ENCODE measurements at places on chromosomes 2 and 18.

DNA sequence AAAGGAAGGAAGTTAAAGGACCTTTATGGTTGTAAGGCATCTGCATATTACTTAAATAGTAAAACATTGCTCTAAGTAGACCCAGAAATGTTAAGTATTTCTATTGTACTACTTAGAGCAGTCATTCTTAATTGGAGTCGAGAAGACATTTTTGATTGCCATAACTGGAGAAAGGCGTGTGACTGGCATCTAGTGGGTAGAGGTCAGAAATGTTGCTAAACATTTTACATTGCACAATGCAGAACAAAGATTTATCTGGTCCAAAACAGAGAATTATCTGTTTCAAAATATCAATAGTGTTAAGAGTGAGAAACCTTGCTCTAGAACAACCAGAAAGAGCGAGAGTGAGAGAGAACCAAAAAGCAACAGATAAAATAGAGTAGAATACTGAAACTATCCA is 23.3 kb upstream of the ROCK1 start:
- no peak for DNase-seq

DNA sequence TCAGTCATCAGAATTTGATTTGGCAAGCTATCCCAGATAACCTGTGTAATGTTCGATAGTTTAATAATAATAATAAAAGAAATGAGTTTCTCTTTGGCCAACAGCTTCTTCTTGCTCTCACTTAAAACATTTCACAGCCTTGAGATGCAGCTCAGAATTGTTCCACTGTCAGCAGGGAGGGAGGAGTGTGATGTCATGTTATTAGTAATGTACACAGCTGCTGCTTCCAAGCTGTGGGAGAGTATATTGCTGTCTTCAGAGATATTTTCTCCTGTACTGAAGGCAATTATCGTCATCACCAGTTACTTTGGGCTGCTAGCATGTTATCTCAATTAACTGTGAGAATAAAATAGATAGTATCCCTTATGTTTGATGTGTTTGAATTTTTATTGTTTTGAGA is 146.9 kb upstream of the MAP3K20 start:
- DNase-seq: no peak

GRCh38 chr2:197298609-197299008 is 12.0 kb downstream of the ANKRD44 start:
- no peak for DNase-seq

DNA sequence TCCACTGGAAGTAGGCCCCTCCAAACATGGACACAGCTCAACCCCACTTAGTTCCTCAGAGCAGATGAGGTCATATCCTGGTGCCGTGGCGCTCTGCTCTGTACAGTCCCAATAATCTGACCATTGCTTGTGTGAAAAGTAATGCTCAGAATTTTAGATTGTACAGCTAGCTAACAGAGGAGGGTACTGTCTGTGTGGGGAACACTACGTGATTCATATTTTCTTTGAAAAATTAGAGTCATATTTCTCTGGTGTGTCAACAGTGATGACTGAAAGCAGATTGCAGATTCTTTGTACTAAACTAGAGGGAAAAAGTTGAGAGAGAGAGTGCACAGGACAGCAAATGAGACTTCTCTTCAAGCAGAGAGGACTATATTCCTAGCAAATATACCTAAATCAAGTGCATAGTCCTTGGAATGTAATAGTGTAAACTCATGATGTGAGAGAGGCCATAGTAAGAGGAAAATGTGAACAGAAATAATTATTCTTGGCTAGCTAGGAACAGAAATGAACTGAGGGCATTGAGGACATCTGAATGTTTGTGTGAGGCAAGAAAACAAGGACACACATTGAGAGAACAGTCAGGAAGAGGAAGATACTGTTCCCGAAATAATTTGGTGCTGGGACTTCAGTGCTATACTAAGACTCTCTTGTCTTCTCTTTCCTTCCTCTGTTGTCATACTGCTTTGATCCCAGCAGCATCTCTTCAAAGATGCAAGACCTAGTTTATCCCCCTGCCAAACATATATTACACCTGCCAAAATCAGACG is 157.0 kb upstream of the RND3 start:
- no peak for DNase-seq

DNA sequence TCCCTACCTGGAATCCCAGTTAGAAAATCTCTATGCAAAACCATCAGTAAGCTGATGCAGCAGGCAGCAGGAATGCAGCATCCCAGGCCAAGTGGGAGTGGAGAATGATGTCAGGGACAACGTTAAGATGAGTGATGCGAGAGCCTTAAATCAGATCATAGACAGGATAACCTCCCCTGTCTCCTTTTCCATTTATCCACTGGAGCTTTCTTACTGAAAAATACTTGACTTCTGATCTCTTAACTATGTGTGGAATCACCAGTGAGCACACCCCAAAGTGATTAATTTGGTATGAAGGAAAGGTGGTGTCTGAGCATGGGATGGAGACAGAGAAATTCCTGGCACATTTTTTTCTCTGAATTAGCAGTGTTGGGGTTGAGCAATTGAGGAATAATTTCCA is 98.0 kb downstream of the RND3 start:
- DNase-seq: no peak

DNA sequence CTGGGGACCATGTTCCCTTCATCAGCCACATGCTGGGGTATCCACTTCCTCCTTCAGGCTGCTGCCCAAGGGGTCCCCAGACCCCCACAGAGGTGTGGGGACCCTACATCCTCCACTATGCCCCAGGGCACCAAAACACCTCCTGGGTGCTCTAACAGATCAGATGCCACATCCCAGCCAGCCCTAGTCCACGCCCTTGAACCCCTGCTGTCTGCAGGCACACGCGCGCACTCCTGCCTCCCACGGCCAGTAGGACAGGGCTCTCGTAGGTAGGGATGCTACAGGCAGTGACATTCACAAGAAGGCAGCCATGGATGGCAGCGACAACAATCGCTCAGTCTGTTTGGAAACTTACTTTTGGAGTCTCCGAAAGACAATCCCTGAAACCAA is 3.0 kb upstream of the GPC1 start:
- DNase-seq: no peak

GRCh38 chr2:101698014-101698843 is 722 bp downstream of the MAP4K4 start:
- DNase-seq: no peak

DNA sequence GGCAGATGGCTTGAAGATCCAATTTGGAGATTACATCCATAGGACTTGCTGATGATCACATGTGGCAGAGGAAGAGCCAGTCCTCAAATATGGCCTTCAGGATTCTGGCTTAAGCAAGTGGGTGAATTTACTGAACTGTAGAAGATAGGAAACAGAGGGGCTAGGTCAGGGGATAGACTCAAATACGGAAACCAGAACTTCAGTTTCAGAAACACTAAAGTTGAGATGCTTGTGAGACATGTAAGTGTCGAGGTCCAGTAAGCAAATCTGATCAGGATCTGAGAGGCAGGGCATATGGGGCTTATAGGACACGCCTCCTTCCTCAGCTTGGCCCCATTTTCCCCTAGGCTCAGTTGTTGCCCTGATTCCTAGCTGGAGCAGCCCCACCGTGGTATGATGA is 107.7 kb downstream of the LBH start:
- no peak for DNase-seq

GRCh38 chr18:51196811-51197660 is 445 bp downstream of the MEX3C start:
- DNase-seq: no peak

DNA sequence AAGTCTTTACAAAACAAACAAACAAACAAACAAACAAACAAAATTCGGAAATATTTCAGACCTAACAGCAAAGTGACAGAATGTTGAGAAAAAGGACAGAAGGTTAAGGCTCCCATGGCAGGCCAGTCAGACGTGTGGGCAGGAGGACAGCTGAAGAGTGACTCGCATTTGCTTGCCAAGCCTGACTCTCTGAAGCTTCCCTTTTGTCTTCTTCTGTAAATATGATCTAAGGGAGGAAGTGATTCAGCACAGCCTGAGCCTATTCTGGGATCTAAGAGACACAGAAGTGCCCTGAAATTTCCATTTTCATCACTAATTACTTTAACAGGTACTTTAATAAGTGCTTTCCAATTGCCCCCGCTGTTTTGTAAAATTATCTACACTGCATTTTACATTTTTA is 134.0 kb upstream of the LYPD1 start:
- no peak for DNase-seq

- DNase-seq: no peak
Observed at GRCh38 chr2:234950730-234951663, 820 bp upstream of the SH3BP4 start.

DNA sequence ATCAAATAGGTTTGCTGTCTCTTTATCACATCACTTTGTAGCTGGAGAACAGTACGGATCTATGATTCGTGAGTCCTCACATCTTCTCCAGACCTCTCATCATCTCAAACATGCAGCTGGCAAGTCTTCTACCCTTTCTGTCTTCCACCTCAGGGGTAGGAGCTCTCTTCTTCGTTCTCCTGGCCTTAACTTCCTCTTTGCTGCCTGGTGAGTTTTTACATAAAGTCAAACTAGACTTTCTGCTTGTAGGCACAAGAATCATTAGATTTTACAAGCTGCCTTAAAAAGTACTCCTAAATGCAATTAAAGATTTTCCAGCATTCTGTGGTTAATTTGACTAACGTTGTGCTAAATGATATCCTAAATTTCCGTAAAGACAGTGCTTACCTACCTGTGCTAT is 43.7 kb upstream of the TANK start:
- DNase-seq: no peak

- no peak for DNase-seq
Observed at GRCh38 chr2:215841175-215841816, 172.1 kb downstream of the MREG start.

GRCh38 chr2:152594022-152594766 is 123.1 kb downstream of the PRPF40A start:
- no peak for DNase-seq

- DNase-seq: no peak
Observed at GRCh38 chr2:194382221-194382620, 1274.8 kb upstream of the SLC39A10 start.

- no peak for DNase-seq
Observed at GRCh38 chr18:75208155-75208835, 644 bp downstream of the PTGR3 start.

DNA sequence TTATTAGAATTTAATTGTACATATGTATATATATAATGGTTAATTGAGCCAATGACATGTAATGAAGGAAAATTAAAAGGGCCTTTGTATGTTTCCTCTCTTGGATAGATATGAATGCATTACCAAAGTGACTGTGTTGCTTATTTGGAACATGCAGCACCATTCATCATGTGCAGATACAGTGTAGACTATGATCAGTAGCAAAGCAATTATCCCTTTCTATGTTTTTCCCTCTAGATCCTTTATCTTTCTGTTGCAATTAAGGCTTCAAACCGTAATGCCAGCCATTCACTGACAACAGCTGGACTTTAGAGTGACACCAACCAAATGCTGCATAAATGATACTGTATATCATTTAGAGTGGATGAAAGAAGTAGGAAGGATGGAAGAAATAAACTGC is 565.2 kb downstream of the NRXN1 start:
- no peak for DNase-seq

DNA sequence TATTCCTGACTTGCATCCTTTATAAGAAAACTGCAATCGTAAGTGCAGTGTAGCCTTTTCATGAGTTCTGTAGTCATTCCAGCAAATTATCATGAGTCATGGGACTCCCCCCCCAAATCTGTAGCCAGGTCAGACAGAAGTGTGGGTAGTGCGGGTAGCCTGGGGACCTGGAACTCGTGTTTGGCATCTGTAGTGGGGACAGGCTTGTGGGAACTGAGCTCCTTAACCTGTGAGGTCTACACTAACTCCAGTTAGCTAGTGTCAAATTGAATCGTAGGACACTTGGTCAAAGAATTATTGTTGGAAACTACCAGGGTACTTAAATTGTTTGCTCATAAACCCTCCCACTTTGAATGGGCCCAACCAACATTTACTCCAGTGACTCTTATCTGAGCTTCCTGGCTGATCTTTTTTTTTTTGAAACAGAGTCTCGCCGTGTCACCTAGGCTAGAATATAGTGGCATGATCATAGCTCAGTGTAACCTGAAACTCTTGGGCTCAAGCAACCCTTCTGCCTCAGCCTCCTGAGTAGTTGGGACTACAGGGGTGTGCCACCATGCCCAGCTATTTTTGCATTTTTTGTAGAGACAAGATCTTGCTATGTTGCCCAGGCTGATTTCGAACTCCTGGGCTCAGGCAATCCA is 12.4 kb downstream of the PFN4 start:
- DNase-seq: no peak
